ENCODE measurements at places on chromosomes 4 and X. TPM values are rescaled to one million over a fixed set of nuclear protein-coding genes. Genes with fewer than 3 reads are reported as not detected.

DNA sequence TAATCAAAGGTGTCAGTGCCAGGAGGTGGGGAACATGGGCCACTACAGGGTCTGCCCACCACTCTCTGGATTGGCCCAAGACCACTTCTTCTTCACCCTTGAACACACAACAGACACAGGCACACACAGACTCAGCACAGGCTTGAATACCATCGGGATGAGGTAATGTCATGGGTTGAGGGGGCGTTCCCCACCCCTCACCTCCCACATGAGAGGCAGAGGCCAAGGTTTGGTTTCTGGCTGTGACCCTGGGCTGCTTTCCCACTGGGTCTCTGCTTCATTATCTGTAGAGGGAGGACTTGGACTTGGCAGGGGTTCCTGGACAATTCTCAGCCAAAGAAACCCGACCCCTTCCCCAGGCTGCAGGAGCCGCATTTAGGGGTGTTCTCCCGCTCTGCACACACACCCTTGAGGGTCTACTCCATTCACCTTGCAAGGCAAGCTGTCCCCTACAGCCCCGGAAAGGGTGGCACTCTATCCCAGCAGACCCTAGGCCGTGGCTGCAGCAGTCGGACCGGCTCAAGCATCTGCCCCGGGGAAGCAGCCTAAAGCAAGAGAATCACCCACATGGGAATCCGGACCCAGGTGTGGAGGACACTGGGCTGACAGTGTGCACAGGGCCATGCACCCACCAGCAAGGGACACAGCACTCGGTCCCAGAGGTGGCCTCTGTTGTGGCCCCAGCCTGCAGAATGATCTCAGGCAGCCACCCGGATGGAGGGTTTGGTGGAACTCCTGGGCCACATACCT lies 62.4 kb downstream of the TRMT44 start:
- no peaks in the 10 kb centered on the region for H3K4me1 ChIP-seq
- H3K27me3 ChIP-seq, result no peaks in the 10 kb centered on the region
- H3K36me3 ChIP-seq, result no peaks in the 10 kb centered on the region
- H3K27ac ChIP-seq, result no peak overlapping the region
- H3K4me3 ChIP-seq, result no peak overlapping the region

Gene NEUROG2
- 0.23 TPM for total RNA-seq

DNA sequence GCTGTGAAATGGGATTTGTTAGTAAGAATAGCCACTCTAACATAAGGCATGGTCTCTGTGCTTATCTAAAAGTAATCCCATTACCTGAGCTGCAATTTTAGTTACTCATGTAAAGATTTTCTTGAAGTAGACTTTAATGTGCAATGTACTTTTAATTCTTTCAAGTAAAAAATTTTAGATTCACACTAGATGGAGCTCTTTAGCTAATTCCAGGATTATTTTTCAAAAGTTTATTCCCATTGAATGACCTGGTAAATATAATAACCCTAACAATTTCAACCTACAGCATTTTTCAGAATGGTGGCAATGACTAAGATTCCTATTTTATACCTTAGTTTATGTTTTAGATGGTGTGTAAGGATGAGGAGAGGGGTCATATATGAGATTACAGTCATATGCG lies 18.1 kb downstream of the USP38 start:
- no peak overlapping the region for H3K4me3 ChIP-seq
- DNase-seq, result no peak
- peaks cover 4% of the 10 kb centered on the region for H3K36me3 ChIP-seq

Gene PDCL2
- not detected for total RNA-seq

GRCh38 chr4:41079881-41080560 lies 134.3 kb downstream of the APBB2 start:
- no peaks in the 10 kb centered on the region for H3K4me1 ChIP-seq
- H3K27me3 ChIP-seq, result peaks cover 7% of the 10 kb centered on the region
- no peaks in the 10 kb centered on the region for H3K36me3 ChIP-seq
- H3K27ac ChIP-seq, result no peak overlapping the region

- no peak for DNase-seq
- H3K36me3 ChIP-seq, result no peaks in the 10 kb centered on the region
- no peaks in the 10 kb centered on the region for H3K27me3 ChIP-seq
- no peak overlapping the region for H3K4me3 ChIP-seq
Measured at GRCh38 chrX:29547877-29548276, 667.5 kb upstream of the MAGEB2 start.

Gene CENPVL1
- total RNA-seq, result not detected

DNA sequence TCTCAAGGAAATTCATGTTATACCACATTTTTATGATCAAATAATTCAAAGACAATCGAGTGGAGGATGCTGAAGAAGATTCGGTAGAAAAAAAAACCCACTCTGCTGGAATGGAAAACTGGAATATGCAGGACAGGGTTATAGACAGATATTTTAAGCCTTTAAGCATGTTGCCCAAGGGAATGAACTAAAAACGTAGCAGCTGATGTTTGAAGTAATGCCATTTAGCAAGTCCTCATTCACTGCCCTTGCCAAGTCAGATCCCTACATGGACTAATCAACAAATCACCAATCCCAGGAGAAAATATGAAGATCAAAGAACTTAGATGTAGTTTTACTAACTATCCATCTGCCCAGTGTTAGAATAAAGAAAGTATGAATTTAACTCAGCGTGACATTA lies 75.6 kb upstream of the ETNPPL start:
- no peaks in the 10 kb centered on the region for H3K36me3 ChIP-seq
- no peaks in the 10 kb centered on the region for H3K4me1 ChIP-seq
- no peak overlapping the region for H3K4me3 ChIP-seq
- no peaks in the 10 kb centered on the region for H3K27me3 ChIP-seq

Gene FAM236A
- total RNA-seq, result not detected

DNA sequence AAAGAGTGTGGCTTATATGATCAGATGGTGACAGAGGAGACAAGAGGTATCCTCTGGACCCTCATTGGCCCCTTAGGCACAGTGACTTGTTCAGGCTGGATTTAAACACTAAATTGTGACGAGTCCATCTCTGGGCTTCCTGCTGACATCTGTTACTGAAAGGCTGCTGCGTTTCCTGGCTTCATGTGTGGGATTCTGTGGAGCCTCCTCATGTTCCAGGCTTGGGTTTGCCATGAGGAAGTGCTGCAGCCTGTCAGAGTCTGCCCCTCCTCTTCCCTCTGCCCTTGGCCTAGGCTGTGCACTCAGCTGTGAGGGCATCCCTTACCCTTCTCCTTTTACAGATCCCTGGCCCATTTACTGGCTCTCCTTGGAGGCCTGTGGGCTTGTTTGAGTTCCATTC lies 159.1 kb upstream of the TTC29 start:
- peaks cover 37% of the 10 kb centered on the region for H3K27me3 ChIP-seq
- H3K4me3 ChIP-seq, result no peak overlapping the region
- no peak overlapping the region for H3K27ac ChIP-seq
- no peak for DNase-seq
- H3K4me1 ChIP-seq, result no peaks in the 10 kb centered on the region

DNA sequence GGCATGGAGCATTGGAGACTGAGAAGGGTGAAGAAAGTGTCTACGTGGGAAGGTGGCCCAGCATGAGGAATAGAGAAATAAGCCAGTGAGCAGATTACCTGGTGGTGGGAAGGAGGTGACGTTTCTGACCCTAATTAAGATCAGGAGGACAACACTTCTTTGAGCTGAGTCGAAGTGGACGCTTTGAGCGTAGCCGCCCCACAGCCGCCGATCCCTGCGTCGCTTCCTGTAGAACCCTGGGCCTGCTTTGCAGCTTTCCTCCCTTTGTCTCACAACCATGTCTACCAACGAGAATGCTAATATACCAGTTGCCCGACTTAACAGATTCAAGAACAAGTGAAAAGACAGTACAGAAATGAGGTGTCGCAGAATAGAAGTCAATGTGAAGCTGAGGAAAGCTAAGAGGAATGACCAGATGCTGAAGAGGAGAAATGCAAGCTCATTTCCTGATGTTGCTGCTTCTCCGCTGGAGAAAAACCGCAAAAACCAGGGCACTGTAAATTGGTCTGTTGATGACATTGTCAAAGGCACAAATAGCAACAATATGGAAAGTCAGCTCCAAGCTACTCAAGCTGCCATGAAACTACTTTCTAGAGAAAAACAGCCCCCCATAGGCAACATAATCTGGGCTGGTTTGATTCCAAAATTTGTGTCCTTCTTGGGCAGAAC lies 6.4 kb upstream of the ANTXR2 start:
- no peaks in the 10 kb centered on the region for H3K36me3 ChIP-seq
- no peak overlapping the region for H3K27ac ChIP-seq
- DNase-seq, result no peak

- no peak overlapping the region for H3K4me3 ChIP-seq
- H3K4me1 ChIP-seq, result peaks cover 7% of the 10 kb centered on the region
- H3K27ac ChIP-seq, result peak overlapping the region; percentile 50
- no peaks in the 10 kb centered on the region for H3K36me3 ChIP-seq
Measured at GRCh38 chr4:82247171-82247570, 126.6 kb downstream of the HNRNPD start.

DNA sequence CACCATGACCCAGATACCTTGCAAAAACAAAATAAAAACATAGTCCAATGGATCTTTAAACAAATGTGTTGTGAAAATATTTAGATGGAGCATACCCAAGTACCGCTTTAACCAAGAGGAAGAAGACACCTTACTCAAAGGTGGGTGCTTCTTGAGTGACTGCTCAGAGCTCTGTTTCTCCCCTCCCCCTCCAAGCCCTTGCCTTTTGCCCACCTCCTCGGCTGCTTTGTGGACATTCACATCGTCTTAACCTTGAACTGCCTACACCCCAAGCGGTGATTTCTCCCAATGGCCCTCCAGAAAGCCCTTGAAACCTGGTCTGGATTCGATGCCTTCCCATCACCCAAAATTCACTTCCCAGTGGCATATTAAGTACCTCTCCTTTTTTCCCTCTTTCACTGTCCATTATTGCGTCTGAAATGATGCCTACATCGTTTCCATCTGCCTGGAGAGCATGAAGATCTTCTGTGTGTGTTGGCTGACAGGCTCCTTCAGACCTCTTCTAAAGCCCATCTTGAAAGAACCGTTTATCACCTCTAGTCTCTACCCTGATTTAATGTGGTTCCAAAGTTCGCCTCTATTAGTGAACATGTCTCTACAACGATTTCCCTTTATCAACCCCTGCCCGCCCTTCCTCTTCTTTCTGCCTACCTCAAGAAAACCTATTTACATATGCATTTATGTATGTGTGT lies 968 bp downstream of the GPRIN3 start:
- no peak for DNase-seq
- no peaks in the 10 kb centered on the region for H3K27me3 ChIP-seq
- H3K4me3 ChIP-seq, result peak overlapping the region; percentile 92
- peak overlapping the region; percentile 75 for H3K27ac ChIP-seq
- H3K36me3 ChIP-seq, result peaks cover 11% of the 10 kb centered on the region

Gene SERPINA7
- total RNA-seq, result not detected

Gene NCAPG
- total RNA-seq, result 79.1 TPM

DNA sequence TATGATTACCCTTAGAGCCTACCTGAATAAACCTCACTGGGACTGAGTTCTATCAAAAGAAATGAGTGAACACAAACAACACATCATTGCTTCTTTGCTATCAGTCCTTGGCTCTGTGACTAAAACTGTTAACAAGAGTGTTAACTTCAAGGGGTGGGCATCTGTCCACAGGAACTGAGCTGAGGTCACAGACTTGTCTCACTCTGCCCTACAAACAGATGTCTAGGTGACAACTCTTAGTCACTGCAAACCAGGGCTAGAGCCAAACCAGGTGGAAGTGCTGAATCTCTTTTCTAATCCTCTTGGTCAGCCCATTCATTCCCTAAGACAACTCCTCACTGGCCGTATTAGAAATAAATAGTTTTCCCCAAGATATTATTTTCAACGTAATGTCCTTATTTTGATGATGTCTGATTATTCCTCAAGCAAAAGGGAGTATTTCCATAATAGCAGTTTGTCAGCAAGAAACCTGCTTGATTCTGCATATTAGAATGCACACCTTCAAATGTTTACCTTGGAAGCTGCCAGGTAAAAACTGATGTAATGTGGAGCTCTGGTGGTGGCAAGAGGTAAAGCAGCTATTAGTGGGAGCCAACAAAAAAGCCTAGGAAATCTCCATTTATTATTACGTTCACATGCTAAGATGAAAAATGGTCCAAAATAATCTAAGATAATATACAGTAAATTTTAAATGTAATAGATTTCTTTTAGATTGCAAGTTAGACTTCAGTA lies 4.0 kb downstream of the COL25A1 start:
- H3K4me1 ChIP-seq, result peaks cover 16% of the 10 kb centered on the region
- no peak for DNase-seq
- H3K36me3 ChIP-seq, result peaks cover 2% of the 10 kb centered on the region
- H3K4me3 ChIP-seq, result no peak overlapping the region
- peaks cover 48% of the 10 kb centered on the region for H3K27me3 ChIP-seq

GRCh38 chrX:36160081-36160480 lies 240.5 kb downstream of the CFAP47 start:
- no peaks in the 10 kb centered on the region for H3K4me1 ChIP-seq
- H3K4me3 ChIP-seq, result no peak overlapping the region
- no peak overlapping the region for H3K27ac ChIP-seq
- no peak for DNase-seq
- no peaks in the 10 kb centered on the region for H3K36me3 ChIP-seq
- H3K27me3 ChIP-seq, result no peaks in the 10 kb centered on the region

DNA sequence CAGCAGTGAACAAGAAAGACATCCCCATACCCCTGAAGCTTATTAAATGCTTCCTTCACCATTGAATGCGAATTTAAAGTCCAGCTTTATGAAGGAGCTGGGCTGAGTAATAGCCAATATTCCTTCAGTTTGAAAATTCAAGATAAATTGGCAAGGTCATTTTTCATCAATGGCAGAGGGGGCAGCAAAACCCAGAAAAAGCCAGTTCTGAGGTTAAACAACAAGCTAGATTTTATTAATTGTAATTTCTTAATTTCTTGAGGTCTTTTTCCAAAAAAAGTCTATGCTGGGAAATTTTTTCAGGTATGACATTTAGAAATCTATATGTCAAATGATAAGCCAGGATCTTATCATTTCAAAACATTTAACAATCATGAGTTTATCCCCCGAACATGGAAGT lies 808.9 kb downstream of the RPA4 start:
- H3K4me3 ChIP-seq, result no peak overlapping the region
- no peak for DNase-seq
- no peaks in the 10 kb centered on the region for H3K36me3 ChIP-seq
- no peak overlapping the region for H3K27ac ChIP-seq
- peaks cover 44% of the 10 kb centered on the region for H3K27me3 ChIP-seq

Gene TEX11
- not detected for total RNA-seq

Measured in activated T-cell treated with anti-CD3 and anti-CD28 coated beads, Interleukin-2, amount 50 U/mL, for 72 hours (primary cell).